ENCODE measurements at places on chromosomes 1 and 21. TPM values are rescaled to one million over a fixed set of nuclear protein-coding genes. Genes with fewer than 3 reads are reported as not detected.

CGN gene
- total RNA-seq = 12.4 TPM

SCMH1 gene
- 16.1 TPM for total RNA-seq

KIF21B gene
- 6.4 TPM for total RNA-seq

IL20 gene
- not detected for total RNA-seq

DMAP1 gene
- total RNA-seq = 22.3 TPM

OLFM3 gene
- 3.7 TPM for total RNA-seq

AKR7A3 gene
- not detected for total RNA-seq

LRRN2 gene
- 1.9 TPM for total RNA-seq

OR10Z1 gene
- not detected for total RNA-seq

MCOLN2 gene
- 0.59 TPM for total RNA-seq

H6PD gene
- 15.2 TPM for total RNA-seq

ZNF362 gene
- 27.9 TPM for total RNA-seq

PRKACB gene
- total RNA-seq = 28.9 TPM

DNA sequence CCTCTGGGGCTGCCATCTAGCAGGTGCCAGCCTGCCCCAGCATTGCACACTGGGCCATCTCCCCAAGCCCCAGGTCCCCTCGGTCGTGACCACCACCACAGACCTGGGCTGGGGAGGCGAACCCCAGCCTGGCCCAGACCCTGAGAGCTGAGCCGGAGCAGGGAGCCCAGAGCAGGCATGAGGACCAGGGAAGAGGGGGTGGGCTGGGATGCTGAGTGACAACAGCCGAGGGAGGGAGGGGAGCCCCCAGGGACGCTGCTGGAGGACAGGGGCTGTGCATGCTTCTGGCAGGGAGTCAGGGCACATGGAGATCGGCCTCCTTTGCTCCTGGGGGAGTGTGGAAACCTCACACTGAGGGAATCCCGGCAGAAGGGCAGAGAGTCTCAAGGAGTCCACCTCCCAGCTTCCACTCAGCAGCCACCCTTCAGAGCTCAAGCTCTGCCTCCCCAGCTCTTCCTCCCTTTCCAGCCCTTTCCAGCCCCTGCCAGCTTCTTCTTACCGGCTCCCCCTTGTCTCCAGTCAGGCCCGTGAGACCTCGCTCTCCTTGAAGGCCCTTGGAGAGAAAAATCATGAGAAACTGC is 23.7 kb upstream of the PEF1 start:
- H3K4me1 ChIP-seq = peaks cover 13% of the 10 kb centered on the region
- no peak overlapping the region for H3K27ac ChIP-seq
- no peaks in the 10 kb centered on the region for H3K36me3 ChIP-seq

- no peak for DNase-seq
- no peaks in the 10 kb centered on the region for H3K36me3 ChIP-seq
- H3K4me1 ChIP-seq = peaks cover 7% of the 10 kb centered on the region
- peaks cover 21% of the 10 kb centered on the region for H3K27me3 ChIP-seq
Measured at GRCh38 chr1:182794091-182794490, 4.5 kb downstream of the NPL start.

DNA sequence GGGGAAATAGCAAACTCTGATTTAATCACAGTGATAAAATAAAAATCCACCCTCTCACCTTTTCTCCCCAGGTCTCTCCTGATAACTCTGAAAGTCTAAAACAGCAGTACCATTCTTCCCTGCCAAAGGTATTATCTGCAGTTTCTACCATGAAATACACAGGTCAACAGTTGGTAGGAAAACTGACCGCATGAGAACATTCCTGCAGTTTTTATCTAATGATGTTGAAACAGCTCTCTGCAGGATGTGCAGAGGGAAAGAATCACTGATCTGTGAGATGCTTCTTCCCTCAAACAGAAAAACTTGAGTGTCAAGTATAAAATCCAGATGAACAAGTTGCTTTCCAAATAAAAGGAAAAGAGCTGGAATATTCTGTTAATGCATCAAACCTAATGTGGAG is 39.1 kb downstream of the KCNJ6 start:
- no peak overlapping the region for H3K4me3 ChIP-seq
- no peak for DNase-seq
- H3K27me3 ChIP-seq = no peaks in the 10 kb centered on the region
- no peak overlapping the region for H3K27ac ChIP-seq

GRCh38 chr1:169144941-169145626 is 38.6 kb downstream of the ATP1B1 start:
- H3K4me1 ChIP-seq = no peaks in the 10 kb centered on the region
- no peaks in the 10 kb centered on the region for H3K27me3 ChIP-seq
- DNase-seq = no peak

- no peak overlapping the region for H3K4me3 ChIP-seq
- no peak overlapping the region for H3K27ac ChIP-seq
- DNase-seq = no peak
- no peaks in the 10 kb centered on the region for H3K4me1 ChIP-seq
- no peaks in the 10 kb centered on the region for H3K27me3 ChIP-seq
Measured at GRCh38 chr1:107309962-107310361, 169.1 kb downstream of the NTNG1 start.

GRCh38 chr1:119341372-119341947 is 27.1 kb upstream of the HAO2 start:
- H3K36me3 ChIP-seq = no peaks in the 10 kb centered on the region
- H3K27ac ChIP-seq = no peak overlapping the region
- H3K27me3 ChIP-seq = no peaks in the 10 kb centered on the region
- H3K4me3 ChIP-seq = no peak overlapping the region
- H3K4me1 ChIP-seq = no peaks in the 10 kb centered on the region

DNA sequence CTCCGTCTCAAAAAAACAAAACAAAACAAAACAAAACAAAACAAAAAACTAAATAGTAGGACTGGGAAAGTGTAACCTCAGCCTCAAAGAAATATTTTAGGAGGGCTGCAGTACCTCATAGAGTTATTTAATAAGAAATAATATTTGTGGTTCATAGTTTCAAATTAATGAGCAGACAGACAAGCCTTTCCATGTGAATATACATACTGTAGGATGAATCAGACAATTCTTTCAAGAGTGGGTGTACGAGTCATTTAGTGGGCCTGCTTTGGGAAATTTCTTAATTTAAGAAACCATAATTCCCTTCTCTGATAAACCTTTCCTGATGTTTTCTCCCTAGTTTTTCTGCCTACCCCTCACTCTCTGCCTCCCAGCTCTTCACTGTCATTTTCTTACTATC is 52.5 kb downstream of the CDC14A start:
- peaks cover 9% of the 10 kb centered on the region for H3K4me1 ChIP-seq
- DNase-seq = no peak
- no peak overlapping the region for H3K27ac ChIP-seq
- H3K27me3 ChIP-seq = no peaks in the 10 kb centered on the region

DNA sequence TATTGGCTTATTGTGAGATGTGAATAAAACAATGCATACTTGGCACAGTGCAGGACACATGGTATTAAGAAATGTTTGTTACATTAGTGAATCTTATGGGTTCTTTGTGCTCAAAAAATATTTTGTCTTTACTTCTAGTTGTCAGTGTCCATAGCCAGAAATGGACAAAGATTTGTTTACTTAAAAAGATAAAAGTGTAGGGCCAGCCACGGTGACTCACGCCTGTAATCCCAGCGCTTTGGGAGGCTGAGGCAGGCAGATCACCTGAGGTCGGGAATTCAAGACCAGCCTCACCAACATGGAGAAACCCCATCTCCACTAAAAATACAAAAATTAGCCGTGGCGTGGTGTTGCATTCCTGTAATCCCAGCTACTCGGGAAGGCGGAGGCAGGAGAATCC is 654.6 kb upstream of the NEGR1 start:
- peaks cover 3% of the 10 kb centered on the region for H3K36me3 ChIP-seq
- no peaks in the 10 kb centered on the region for H3K4me1 ChIP-seq
- no peak for DNase-seq
- no peaks in the 10 kb centered on the region for H3K27me3 ChIP-seq

- H3K4me1 ChIP-seq = peaks cover 2% of the 10 kb centered on the region
- H3K27ac ChIP-seq = no peak overlapping the region
- no peak for DNase-seq
- H3K4me3 ChIP-seq = no peak overlapping the region
Measured at GRCh38 chr1:234862360-234862943, 252.5 kb upstream of the IRF2BP2 start.

DNA sequence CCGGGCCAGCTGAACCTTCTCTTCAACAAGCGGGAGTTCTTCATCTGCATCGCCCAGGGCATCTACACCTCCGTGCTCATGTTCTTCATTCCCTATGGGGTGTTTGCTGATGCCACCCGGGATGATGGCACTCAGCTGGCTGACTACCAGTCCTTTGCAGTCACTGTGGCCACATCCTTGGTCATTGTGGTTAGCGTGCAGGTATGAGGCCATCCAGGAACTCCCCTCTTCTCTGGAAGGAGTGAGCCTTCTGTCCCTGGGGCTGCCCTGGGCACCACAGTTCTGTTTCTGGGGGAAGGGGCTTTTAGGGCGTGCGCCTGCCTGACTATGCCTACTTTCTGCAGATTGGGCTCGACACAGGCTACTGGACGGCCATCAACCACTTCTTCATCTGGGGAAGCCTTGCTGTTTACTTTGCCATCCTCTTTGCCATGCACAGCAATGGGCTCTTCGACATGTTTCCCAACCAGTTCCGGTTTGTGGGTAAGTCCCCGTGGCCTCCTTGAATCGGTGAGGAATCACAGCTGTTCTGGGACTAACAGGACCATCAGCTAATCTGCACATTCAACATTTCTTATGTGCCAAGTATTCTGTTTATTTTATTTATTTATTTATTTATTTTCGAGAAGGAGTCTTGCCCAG is 21.1 kb downstream of the ATP8B2 start:
- no peak overlapping the region for H3K27ac ChIP-seq
- no peaks in the 10 kb centered on the region for H3K36me3 ChIP-seq
- DNase-seq = no peak
- H3K4me3 ChIP-seq = no peak overlapping the region
- H3K27me3 ChIP-seq = peaks cover 2% of the 10 kb centered on the region

- H3K4me1 ChIP-seq = no peaks in the 10 kb centered on the region
- no peaks in the 10 kb centered on the region for H3K36me3 ChIP-seq
- DNase-seq = no peak
- no peak overlapping the region for H3K27ac ChIP-seq
- no peak overlapping the region for H3K4me3 ChIP-seq
Measured at GRCh38 chr1:185768371-185768770, 34.2 kb downstream of the HMCN1 start.

GRCh38 chr1:214583113-214583512 is 19.9 kb upstream of the CENPF start:
- H3K36me3 ChIP-seq = no peaks in the 10 kb centered on the region
- no peak overlapping the region for H3K4me3 ChIP-seq
- no peak overlapping the region for H3K27ac ChIP-seq
- H3K27me3 ChIP-seq = no peaks in the 10 kb centered on the region
- H3K4me1 ChIP-seq = no peaks in the 10 kb centered on the region
- DNase-seq = no peak

DNA sequence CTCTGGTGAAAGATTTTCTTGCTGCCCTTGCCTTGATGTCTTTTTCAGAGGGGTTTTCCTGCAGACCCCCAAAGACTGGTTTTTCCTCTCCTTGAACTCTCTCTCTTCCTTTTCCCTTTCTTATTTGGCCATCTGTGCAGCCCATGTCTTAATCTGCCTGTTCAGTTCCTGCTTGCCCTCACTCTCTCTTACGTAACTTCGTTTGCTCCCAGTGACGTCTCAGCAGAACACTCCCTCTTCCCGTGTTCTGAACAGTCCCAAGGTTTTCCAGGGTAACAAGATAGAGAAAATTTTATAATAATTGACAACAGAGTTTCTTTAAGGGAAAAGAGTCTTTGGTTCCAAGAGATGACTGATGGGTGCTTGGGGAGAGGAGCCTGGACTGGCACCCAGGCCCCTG is 109.1 kb upstream of the LMO4 start:
- no peaks in the 10 kb centered on the region for H3K27me3 ChIP-seq
- H3K4me3 ChIP-seq = no peak overlapping the region
- H3K27ac ChIP-seq = no peak overlapping the region
- H3K36me3 ChIP-seq = no peaks in the 10 kb centered on the region
- no peak for DNase-seq

DNA sequence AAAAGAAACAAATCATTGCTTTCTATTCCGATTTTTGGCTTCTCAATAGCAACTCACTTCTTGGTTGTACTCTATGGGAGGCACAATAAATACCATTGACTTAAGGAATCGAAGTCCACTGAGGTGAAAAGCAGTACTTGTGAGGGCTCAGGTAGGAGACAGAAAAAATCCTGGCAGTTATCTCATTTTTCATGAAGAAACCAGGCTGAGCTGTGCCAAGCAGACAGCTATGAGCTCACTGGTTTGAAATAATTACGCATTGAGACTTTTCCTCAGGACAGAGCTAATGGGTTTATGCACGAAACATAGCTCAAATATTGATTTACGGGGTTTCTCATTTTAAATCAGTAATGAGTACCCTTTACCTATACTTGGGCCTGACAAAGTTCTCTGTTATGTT is 18.5 kb downstream of the COLGALT2 start:
- H3K27ac ChIP-seq = no peak overlapping the region
- peaks cover 17% of the 10 kb centered on the region for H3K4me1 ChIP-seq
- no peaks in the 10 kb centered on the region for H3K36me3 ChIP-seq
- H3K4me3 ChIP-seq = no peak overlapping the region

- H3K4me3 ChIP-seq = no peak overlapping the region
- no peaks in the 10 kb centered on the region for H3K36me3 ChIP-seq
- H3K27me3 ChIP-seq = no peaks in the 10 kb centered on the region
- no peak overlapping the region for H3K27ac ChIP-seq
- DNase-seq = no peak
Measured at GRCh38 chr1:160774886-160775719, 20.9 kb upstream of the LY9 start.

- H3K4me3 ChIP-seq = no peak overlapping the region
- no peaks in the 10 kb centered on the region for H3K4me1 ChIP-seq
- H3K36me3 ChIP-seq = no peaks in the 10 kb centered on the region
- no peak for DNase-seq
- no peak overlapping the region for H3K27ac ChIP-seq
- no peaks in the 10 kb centered on the region for H3K27me3 ChIP-seq
Measured at GRCh38 chr1:226827458-226827857, 43.0 kb upstream of the PSEN2 start.

DNA sequence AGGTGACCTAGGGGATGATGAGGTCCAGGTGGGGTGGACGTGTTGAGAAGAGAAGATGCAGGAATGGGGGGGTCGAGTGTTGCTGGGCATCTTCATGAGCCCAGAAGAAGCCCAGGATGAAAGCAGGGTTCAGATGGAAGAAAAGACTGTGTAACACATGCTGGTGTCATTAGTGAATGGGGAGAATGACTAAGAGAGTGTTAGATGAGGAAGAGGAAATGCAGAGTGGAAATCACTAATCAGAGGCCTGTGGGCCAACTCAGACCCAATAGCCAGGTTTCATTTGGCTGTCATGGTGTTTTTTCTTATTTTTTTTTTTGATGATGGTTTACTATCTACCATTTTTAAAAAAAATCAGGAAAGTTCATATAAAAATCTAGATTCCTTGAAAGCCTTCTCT is 180.8 kb upstream of the CAMK1G start:
- no peak overlapping the region for H3K4me3 ChIP-seq
- H3K27ac ChIP-seq = no peak overlapping the region
- H3K27me3 ChIP-seq = no peaks in the 10 kb centered on the region

All from neural progenitor cell (in vitro differentiated cells).